Natural killer cell treated with Interleukin-12 subunit alpha and Interleukin-12 subunit beta and Interleukin-15 and Interleukin-18, amount 100 ng/mL, for 72 hours (primary cell): ENCODE measurements at places on chromosomes 3 and 15. TPM values are rescaled to one million over a fixed set of nuclear protein-coding genes. Genes with fewer than 3 reads are reported as not detected.

The PCLAF gene
- 47.7 TPM for total RNA-seq

The PPARG gene
- total RNA-seq: not detected

The SERINC4 gene
- 0.50 TPM for total RNA-seq

The CRABP1 gene
- not detected for total RNA-seq

The ADCY5 gene
- not detected for total RNA-seq

The EPHA6 gene
- total RNA-seq: not detected

The ALCAM gene
- total RNA-seq: 9.0 TPM

The C3orf80 gene
- not detected for total RNA-seq

The RMDN3 gene
- 35.9 TPM for total RNA-seq

The SSUH2 gene
- not detected for total RNA-seq

The KBTBD12 gene
- not detected for total RNA-seq

The GOLGA6L10 gene
- 3.0 TPM for total RNA-seq
